ENCODE measurements at places on chromosomes 3 and 15.
A peak's percentile ranks its signal among the peaks of the same experiment; 100 is the strongest.

DNA sequence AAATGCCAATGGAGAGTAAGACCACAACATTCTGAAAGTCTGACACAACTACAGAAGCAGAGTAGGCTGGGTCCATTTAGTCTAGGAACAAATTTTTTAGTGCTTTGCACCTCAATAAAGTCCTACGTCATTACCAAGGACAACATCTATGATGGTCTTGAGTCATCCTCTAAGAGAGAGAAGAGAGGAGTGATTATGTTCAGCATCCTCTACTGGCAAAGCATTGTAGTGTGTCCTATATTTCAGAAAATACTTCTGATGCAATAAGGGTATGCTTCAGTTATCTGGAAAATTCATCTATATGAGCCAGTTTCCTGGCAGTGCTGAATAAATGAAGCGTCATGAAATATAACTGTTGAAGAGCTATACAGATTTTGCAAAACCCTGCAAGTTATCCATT lies 95.6 kb downstream of the P2RY1 start:
- no peak for DNase-seq

DNA sequence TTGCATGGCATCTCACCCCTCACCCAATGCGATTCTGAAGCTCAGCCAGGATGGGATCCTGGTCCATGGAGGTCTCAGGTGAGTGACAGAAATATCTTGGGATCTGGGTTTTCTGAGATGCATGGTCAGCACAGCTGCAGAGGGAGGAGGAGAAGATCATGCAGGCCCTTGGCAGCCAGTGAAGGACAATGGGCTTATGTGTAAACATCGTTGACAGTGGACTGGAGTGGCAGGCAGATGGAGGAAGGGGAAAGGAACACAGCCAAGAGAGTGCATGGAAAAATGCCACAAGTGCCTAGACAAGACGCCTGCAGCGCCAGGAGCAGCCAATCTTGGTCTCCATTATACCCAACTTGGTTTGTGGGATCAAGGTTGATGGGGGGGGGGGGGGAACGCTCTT lies 347.9 kb downstream of the MCTP2 start:
- no peak for DNase-seq

DNA sequence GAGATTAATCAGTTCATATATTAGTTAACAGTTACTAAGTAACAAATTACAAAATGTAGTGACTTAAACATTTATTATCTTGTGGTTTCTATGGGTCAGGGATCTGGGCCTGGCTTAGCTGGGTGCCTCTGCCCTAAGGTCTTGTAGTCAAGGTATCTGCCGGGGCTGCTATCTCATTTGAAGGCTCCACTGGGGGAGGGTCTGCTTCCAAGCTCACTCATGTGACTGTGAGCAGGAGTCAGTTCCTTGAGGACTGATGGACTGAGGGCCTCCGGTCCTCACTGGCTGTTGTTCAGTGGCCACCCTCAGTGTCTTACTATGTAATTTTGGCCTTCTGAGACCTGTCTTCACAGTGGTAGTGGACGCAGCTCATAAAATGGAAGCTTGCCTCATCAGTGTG lies 135.9 kb upstream of the PLXNA1 start:
- DNase-seq, result no peak

GRCh38 chr3:88462230-88462629 lies 312.5 kb downstream of the C3orf38 start:
- DNase-seq, result no peak

GRCh38 chr3:10160346-10160745 lies 4.4 kb upstream of the IRAK2 start:
- no peak for DNase-seq

DNA sequence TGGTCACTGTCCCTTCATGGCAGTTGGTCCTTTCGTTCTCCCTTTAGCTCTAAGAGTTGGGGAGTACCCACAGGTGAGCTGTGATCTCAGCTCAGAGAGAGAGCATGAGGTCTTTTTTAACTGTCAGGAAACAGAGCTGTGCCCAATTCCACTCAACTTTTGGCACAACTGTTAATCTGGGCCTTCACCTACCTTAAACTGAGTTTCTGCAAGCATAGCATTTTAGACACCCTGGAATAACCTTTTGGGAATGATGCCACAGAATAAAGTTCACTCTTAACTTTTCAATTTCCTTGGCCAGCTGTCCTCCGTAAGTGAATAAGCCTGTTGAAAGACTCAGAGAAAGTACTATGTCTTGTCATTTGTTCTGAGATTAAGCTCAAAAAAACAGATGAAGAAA lies 35.9 kb downstream of the TUBGCP4 start:
- no peak for DNase-seq

- DNase-seq, result no peak
Observed at GRCh38 chr15:91887921-91888373, 34.4 kb downstream of the SLCO3A1 start.

DNA sequence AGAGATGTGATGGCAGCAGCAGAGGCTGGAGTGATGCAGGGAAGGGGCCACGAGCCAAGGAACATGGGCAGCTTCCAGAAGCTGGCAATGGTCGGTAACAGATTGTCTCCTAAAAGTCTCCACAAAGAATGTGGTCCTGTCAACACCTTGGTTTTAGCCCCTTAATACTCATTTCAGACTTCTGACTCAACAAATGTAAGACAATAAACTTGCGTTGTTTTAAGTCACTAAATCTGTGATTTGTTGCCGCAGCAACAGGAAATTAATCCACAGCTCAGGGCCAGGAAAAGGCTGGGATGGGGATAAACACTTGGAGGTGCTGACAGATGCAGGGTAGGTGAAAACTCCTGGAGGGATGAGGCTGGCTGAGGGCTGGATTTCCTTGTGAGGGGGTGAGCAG lies 69.9 kb downstream of the OXNAD1 start:
- DNase-seq, result no peak

DNA sequence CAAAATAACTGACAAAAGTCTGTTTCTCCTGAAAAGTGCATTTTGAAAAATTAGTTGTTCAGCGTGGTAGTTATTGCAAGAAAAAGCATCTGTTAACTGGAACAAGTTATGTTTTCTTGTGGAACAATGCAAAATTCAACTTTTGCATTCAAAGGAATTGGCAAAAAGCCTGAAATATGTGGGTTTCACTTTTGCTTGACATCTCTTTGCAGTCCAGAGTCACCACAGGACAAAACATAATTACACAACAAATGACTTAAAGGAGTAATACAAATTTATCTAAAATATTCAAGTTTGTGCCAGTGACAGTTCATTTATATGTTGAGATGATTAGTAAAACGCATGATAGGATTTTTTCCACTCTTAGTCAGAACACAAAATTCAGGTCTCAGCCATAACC lies 96.3 kb upstream of the P2RY1 start:
- no peak for DNase-seq

DNA sequence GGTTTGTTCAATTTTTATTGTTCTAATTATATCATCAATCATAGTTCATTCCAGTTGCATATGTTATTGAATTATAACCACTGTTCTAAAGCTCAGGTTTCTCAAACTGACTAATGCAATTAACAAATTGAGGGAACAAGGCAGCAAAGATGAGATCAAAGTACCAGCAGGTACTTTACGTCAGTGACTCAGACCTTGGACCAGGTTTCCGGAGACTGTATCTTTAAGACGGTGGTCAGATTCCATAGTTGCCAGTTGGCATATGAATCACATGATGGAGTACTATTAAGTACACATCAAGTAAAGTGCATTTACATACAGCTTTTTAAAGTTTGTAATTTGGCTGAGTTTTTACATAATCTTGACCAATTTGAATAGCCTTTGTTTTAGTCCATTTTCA lies 583.6 kb upstream of the ROBO2 start:
- no peak for DNase-seq

- DNase-seq, result no peak
Observed at GRCh38 chr15:60731583-60732130, 252.7 kb upstream of the ICE2 start.

GRCh38 chr15:43383070-43383469 lies 12.2 kb downstream of the TUBGCP4 start:
- no peak for DNase-seq

DNA sequence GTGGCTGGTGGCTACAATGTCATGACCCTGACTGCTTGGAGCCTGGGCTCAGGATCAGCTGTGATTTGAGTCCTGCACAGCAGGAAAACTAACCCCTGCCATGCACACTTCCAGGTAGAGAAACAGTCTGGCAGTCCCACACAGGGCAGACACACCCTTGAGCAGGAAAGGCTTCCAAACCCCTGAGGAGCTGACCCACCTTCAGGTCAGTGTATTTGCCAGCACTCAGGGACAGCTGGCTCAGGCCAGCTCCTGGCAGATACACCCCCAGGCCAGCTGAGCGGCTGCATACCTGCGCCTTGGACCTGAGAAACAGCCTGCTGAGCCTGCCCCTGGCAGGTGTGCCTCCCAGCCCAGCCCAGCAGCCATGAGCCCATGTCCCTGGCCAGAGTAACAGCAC lies 22.2 kb upstream of the CDAN1 start:
- DNase-seq, result no peak

- DNase-seq, result no peak
Observed at GRCh38 chr3:66075281-66075680, 36.6 kb upstream of the MAGI1 start.

DNA sequence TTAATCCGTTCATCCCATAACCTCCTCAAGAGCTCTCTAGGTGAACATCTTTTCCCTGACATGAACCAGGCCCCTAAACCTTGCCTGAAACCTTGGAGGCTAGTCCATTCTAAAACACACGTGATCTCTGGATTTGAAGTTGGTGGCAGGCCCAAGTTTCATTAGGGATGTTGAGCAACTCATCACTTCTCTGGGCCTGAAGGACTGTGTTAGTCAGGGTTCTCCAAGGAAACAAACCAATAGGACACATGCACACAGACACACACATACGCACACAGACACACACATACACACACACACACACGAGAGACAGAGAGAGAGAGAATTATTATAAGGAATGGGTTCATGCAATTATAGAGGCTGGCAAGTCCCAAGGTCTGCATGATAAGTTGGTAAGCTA lies 31.9 kb downstream of the ACAN start:
- no peak for DNase-seq

DNA sequence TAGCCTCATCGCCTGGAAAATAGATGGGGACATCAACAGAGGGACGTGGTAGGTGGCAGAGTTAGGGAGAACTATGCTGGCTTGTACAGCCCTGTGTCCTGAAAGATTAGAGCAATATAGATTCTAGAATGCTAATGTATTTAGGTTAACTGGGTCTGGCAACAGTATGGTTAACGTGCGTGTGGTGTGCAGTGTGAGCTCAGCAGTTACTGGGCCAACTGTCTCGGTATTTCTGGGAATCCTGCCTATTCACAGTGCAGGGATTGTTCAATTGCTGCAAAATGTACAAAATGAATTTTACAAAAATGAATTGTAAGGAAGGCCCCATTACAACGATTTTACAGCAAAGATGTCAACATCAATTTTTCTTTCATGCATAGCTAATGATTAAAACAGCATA lies 20.6 kb downstream of the MEIS2 start:
- DNase-seq, result no peak

DNA sequence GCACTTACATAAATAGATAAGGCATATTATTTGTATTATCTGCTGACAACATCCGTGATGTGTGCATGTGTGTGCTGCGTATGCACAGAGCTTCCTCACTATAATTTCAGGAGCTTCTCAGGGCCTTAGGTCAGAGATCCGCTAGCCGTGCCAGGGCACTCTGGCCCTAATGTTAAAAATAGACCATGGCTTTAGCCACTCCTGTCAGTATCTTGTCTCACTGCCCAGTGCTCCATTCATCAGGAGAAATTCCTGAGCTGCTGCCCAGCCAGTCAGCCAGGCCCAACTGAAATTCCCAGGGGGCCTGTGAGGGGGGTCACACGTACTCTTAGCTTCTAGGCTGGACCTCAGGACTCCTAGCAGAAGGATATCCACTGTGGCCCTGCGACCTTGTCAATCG lies 70.0 kb upstream of the ABHD2 start:
- DNase-seq, result no peak

DNA sequence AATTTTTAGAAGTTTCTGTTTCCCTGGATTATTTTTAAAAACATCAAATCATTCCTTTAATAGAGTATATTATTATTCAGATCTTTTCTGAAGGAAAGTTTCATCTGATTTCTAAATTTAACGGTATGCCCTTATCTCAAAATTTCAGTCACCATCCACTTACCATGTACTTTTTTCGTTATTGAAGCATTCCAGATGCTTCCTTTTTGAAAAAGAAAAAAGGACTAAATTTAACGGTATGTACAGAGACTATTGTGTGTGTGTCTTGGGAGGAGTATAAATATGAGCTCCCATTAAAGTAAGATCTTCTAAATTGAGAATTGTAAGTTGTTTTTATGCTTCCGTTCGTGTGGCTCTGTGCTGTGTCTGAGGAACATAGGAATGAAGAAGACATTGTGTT lies 517.4 kb upstream of the GOLIM4 start:
- no peak for DNase-seq

GRCh38 chr3:167854846-167855245 lies 119.3 kb downstream of the SERPINI1 start:
- no peak for DNase-seq

DNA sequence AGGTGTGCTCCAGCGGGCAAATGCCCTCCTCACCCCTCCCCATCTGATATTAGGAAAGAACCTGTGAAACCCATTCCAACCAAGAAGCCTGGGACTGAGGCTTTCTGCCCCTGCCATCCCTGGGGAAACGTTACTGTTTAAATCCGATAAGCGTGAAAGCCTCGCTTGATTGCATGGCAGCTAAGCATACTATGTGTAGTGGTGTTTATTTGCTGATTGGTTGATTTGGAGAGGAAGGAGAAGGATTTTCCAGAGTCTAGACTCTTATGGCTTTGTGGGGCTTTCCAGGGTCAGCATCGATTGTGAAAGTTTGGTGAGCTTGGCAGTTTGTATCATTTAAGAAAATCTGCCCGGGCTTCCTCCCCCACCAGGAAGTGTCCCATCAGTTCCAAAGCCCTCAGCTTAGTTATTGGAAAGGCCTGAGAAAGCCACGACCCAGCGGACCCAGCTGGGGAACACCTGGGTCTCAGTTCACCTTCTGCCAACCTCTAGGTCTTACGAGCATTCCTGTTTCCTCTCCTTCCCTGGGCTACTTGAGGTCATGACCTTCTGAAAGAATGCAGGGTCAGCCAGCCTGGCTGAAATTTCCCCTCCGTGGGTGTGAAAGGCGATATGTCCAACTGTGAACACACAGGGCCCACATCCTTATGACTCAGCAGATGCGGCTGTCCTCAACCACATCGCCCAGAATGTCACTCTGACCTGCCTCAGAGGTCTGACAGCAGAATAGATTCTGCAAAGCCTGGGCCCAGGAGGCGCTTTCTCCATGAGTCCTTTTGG lies 62.8 kb upstream of the HERC1 start:
- DNase-seq, result no peak

DNA sequence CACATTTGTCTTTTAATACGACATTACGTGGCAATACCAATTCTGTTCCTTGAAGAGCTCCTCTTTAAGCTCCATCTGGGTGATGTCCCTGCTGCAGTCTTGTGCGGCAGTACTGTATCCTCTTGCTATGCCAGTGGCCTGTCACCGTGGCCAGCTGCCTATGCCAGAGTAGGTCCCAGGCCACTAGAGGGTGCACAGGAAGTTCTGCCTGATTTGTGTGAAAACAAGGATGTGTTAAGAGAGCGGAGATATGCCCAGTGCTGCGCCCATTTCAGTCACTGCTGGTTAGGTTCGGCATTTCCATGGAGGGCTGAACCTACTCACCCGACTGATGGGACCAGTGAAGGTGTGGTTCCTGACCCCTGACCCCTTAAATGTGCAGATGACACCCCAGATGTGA lies 25.2 kb downstream of the NIPA1 start:
- peak; percentile 52 for DNase-seq
